ENCODE measurements at places on chromosomes 2 and 18. TPM values are rescaled to one million over a fixed set of nuclear protein-coding genes. Genes with fewer than 3 reads are reported as not detected.

DNA sequence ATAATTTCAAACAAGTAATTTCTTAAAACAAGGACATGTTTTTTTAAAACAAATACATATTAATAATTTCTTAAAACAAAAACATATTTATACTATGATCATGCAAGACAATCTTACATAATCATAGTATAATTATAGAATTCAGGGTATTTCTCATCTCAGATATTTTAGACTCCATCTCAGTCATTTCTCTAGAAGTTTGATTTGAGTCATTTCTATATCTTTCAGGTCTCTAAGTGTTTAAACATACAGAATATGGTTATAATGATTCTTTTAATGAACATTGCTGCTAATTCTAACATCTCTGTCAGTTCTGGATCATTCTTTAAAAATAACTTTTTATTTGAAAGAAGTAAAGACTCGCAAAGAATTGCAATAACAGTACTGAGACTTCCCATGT, 154.2 kb upstream of the KYNU start:
- DNase-seq = no peak
- H3K27ac ChIP-seq = no peak overlapping the region
- H3K4me1 ChIP-seq = no peaks in the 10 kb centered on the region
- no peak overlapping the region for H3K4me3 ChIP-seq
- no peaks in the 10 kb centered on the region for H3K27me3 ChIP-seq

DNA sequence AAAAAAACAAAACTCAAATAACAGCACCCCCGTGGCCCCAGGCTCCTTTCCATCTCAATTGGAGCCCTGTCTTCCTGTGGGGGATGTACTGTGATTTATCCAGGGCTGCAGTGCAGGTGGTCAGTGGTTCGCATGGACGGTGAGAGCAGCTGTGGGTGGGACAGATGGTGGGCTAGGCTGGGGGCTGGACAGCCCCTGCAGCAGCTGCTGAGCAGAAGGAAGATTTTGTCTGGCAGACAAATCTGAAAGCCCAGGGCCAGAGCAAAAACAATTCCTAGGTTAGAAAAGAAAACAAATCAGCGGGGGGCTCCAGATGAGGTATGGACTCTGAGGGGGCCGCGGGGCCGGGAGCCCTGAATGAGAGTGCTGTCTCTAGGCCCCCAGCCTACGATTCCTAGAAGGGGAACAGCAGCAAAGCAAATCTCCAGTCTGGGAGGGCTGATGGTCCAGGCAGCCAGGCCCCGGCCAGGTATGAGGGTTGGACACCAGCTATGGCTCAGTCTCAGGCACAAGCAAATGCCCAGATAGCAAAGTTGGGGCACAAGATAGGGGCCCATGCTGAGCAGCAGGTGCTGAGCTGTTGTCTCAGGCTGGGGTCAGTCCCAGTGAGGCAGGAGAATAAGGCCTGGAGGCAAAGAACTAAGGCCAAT, 45.4 kb downstream of the SOWAHC start:
- no peaks in the 10 kb centered on the region for H3K27me3 ChIP-seq
- no peaks in the 10 kb centered on the region for H3K36me3 ChIP-seq
- H3K27ac ChIP-seq = no peak overlapping the region
- H3K4me3 ChIP-seq = no peak overlapping the region
- H3K4me1 ChIP-seq = no peaks in the 10 kb centered on the region
- no peak for DNase-seq

GRCh38 chr2:23127465-23127864, 257.5 kb upstream of the KLHL29 start:
- DNase-seq = no peak
- no peaks in the 10 kb centered on the region for H3K4me1 ChIP-seq
- no peaks in the 10 kb centered on the region for H3K27me3 ChIP-seq
- H3K36me3 ChIP-seq = no peaks in the 10 kb centered on the region
- no peak overlapping the region for H3K4me3 ChIP-seq

- H3K4me1 ChIP-seq = peaks cover 4% of the 10 kb centered on the region
- DNase-seq = no peak
- H3K4me3 ChIP-seq = no peak overlapping the region
- no peak overlapping the region for H3K27ac ChIP-seq
Measured at GRCh38 chr18:70376914-70377258, 88.0 kb downstream of the SOCS6 start.

The UGT1A3 gene
- total RNA-seq = not detected

The ACVR1 gene
- 14.9 TPM for total RNA-seq
